ENCODE measurements at places on chromosomes 6 and 20.

- no peak for DNase-seq
Measured at GRCh38 chr6:83442752-83443151, 11.9 kb upstream of the ME1 start.

DNA sequence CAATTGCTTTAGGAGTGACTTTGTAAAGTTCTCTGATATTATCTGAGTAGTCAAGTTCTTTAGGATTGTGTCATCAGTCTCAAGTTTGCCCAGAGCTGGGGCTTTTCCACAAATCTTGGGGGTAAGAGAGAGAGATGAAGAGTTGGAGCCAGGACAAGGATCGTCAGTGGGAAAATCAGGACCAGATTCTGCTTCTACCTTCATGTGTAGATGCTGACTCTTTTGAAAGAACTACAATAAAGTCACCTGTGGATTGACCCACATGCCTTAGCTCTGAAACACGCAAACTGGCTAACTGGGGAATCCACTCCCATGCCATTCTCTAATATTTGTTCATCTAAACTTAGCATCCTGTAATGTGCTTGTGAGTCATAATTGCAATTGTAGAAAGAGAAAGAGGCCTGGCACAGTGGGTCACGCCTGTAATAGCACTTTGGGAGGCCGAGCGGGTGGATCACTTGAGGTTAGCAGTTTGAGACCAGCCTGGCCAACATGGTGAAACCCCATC lies 15.6 kb upstream of the BICRAL start:
- DNase-seq: no peak

- no peak for DNase-seq
Measured at GRCh38 chr6:129749749-129750120, 39.8 kb upstream of the ARHGAP18 start.

DNA sequence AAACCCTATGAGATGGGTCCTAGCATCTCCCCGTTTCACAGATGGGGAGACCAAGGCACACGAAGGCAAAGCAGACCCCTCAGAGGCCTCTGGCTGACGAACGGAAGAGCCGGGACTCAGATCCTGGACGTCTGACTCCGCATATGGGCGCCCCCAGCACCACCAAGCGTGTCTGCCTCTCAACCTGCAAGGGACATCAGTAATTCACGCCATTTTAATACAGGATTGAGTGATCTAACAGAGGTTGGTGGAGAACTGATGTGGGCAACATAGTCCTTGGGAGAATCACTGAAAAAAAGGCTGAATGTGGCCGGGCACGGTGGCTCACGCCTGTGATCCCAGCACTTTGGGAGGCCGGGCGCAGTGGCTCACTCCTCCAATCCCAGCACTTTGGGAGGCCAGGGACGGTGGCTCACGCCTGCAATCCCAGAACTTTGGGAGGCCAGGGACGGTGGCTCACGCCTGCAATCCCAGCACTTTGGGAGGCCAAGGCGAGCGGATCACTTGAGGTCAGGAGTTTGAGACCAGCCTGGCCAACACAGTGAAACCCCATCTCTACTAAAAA lies 206.6 kb downstream of the DLL1 start:
- no peak for DNase-seq

GRCh38 chr20:52616629-52617028 lies 355.5 kb upstream of the TSHZ2 start:
- no peak for DNase-seq

All from activated CD8-positive, alpha-beta memory T cell treated with anti-CD3 and anti-CD28 coated beads, Interleukin-2, amount 50 U/mL, for 4 hours (primary cell).